NB4 (cell line): ENCODE measurements at places on chromosomes 12 and 14.

- no peak for DNase-seq
Observed at GRCh38 chr12:56476143-56476542, 7.8 kb downstream of the SPRYD4 start.

DNA sequence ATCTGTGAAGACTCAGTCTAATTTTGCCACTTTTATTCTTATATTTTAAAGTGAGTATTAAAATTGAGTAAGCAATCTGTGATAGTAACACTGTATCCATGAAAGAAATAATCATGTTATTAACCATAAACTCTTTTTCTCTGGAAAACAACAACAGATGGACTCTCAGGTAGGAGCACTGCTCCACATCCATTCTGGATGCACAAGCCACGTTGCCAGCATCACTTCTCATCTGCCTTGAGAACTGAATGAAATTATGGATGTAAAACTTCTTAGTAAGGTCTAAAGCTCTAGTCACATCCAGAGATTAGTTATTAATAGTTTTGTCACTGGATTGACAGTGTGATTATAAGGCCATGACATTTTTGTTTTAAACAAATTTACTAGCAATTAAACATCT, 489.1 kb upstream of the SYT1 start:
- no peak for DNase-seq

- no peak for DNase-seq
Observed at GRCh38 chr12:58919231-58920101, 838 bp downstream of the LRIG3 start.

- no peak for DNase-seq
Observed at GRCh38 chr14:65431951-65432350, 19.4 kb downstream of the FUT8 start.

GRCh38 chr12:7645395-7646177, 20.1 kb downstream of the APOBEC1 start:
- peak; percentile 39 for DNase-seq

GRCh38 chr12:7959278-7959677, 23.3 kb upstream of the SLC2A3 start:
- DNase-seq, result no peak

DNA sequence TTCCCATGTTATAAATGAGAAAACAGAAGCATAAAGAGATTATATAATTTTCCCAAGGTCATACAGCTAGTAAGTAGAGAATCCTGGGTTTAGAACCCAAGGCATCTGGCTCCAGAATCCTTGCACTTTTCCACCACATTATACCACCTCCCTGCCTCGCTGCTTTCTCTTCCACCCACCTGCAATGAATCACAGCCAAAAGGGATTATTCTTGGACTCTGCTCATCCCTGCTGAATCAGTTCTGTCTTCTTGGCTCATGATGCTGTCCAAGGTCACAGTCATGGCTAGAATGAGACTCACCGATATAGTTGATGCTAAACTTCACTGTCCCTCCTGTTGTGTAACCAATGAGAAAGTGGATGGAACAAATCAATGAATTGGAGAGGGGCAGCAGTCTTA, 356.6 kb downstream of the FUT8 start:
- no peak for DNase-seq

- no peak for DNase-seq
Observed at GRCh38 chr14:104151566-104152245, 13.3 kb downstream of the KIF26A start.

GRCh38 chr14:94827711-94828447, 58.0 kb upstream of the GSC start:
- DNase-seq, result no peak

GRCh38 chr12:55737581-55738122, 5.3 kb upstream of the GDF11 start:
- no peak for DNase-seq

DNA sequence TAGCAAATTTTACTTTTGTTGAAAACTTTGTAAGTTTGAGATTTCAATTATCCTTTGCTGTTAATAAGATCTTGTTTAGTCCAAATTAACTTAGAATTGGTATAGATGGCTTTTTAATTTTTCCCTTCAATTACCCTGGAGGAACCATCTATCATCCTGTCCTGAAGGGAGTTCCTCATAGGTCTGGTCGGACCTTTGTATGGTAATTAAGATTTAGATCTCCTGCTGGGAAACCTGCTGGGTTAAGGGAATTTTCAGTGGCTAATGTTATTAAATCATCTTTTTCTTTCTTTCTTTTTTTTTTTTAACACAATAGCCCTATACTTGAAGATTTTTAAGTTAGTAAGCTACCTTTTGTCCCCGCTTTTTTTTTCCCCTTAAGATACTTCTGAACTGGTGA, 63.0 kb upstream of the PRMT8 start:
- no peak for DNase-seq
